ENCODE measurements at places on chromosomes 12 and 14. TPM values are rescaled to one million over a fixed set of nuclear protein-coding genes. Genes with fewer than 3 reads are reported as not detected.

The HSPA2 gene
- total RNA-seq: 27.7 TPM

The OLR1 gene
- not detected for total RNA-seq

The KRT71 gene
- not detected for total RNA-seq

The NDRG2 gene
- total RNA-seq: 563 TPM

The HAL gene
- total RNA-seq: 1.1 TPM

The PLD4 gene
- not detected for total RNA-seq

The COL2A1 gene
- not detected for total RNA-seq

The GSC gene
- total RNA-seq: 7.4 TPM

The TAS2R8 gene
- 0.49 TPM for total RNA-seq

The SLC48A1 gene
- total RNA-seq: 10.6 TPM

The KLRC2 gene
- total RNA-seq: 2.2 TPM

The C12orf42 gene
- not detected for total RNA-seq

The SLC38A4 gene
- 5.9 TPM for total RNA-seq

The GRIP1 gene
- total RNA-seq: 19.2 TPM
